NCI-H460 (cell line): ENCODE measurements at places on chromosomes 11 and 22.

DNA sequence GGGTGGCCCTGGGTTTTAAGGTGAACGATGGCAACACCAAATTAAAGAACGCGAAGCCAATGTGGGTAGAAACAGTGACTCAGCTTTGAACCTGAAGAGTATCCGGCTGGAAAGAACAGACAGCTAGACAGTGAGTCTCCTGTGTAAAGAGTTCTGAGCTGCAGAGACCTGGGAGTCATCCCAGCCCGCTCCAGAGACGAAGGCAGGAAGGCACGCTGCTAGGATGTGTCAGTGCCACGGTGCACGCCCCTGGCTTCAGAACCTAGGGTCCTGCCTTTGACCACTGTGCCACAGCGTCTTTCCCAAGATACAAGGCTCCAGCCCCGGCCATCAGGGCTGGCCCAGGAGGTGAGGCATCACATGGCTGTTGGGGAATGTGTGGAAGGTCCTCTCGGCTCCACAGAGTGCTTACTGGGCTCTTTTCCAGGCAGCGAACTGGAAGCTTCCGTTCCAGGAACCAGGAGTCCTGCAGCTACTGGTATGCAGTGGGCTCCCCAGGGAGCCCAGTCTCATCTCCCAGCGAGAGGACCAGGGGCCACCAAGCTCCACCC is 29.9 kb downstream of the LRFN4 start:
- peak; percentile 35 for DNase-seq

DNA sequence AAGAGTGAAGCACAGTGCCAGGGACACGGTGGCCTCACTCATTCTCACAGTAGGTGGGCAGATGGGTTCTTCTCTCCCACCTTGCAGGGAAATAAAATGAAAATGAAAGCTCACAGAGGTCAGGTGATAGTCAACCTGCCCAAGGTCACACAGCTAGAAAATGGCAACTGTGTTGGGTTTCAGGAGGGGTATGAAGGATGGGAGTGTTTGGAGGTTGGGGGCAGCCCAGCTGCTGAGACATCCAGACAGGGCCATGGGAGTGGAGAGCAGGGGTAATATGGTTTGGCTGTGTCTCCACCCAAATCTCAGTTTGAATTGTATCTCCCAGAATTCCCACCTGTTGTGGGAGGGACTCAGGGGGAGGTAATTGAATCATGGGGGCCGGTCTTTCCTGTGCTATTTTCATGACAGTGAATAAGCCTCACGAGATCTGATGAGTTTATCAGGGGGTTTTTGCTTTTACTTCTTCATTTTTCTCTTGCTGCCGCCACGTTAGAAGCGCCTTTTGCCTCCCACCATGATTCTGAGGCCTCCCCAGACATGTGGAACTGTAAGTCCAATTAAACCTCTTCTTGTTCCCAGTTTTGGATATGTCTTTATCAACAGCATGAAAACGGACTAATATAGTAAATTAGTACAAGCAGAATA is 247.0 kb downstream of the TENM4 start:
- DNase-seq, result no peak

- DNase-seq, result peak; percentile 91
Measured at GRCh38 chr11:69638941-69639681, 1.8 kb upstream of the CCND1 start.

DNA sequence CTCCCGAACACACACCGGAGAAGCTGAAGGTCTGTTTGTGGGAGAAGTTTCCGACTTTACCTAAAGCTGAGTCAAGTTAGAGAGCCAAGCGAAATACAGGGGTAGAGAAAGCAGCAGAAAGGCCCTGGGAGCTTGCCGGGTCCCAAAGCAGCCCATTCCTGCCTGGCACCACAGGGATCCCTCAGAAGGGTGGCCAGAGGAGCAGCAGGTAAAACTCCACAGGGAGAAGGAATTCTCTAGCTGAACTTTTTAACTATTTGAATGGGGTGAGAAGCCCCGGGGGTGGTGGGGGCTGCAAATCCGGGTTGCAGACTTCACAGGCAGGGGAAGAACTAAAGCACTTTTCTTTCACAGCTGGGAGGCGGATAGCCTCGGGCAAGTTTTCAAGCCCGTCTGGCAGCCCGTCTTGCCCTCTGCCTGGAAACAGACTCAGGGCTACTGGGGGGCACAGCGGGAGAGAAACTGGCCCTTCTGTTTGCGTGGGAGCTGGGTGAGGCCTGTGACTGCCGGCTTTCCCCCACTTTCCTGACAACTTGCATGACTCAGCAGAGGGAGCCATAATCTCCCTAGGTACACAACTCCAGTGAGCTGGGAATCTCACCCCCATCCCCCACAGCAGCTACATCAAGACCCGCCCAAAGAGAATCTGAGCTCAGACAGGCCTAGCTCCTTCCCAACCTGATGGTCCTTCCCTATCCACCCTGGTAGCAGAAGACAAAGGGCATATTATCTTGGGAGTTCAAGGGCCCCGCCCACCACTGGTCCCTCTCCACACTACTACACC is 311.0 kb downstream of the SBF2 start:
- peak; percentile 75 for DNase-seq

DNA sequence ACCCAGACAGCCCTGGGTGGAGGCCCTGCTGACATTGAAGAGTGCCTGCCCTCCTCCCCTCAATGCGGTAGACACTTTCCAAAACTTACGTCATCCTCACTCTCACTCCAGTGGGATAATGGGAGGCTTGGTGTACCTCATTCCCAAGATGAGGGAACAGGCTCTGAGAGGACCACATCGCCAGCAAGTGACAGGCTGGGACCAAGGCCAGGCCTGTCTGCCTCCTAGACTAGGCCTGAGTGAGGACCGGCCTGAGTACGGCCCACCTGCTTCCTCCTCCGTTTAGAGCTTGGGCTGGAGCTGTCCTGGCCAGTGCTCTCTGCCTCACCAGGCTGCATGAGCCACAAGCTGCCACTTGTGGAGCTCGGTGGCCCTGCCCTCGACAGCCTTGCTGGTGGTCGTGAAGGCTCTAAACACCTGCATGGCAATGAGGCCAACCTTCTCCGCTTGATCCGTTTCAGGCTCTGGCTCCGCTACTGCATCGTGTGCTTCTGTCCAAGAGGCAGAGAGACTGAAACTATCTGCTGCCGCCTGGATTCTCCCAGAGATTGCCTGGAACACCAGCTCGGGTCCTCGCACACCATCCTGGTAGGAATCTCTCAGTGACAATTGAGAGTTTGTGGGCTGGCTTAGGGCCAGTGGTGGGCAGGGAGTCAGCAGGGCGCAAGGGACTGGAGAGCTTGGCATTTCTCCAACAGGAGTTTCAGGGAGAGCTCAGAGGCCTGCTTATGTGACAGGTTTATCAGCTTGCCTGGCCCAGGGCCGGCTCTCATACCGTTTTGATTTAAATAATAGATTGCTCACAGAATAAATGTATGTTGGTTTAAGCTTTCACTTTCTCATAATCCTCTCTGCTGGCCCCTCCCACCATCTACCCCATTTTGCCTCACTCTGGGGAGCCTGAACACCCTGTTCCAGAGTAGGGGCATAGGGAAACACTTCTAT is 9.4 kb downstream of the LRRC75B start:
- no peak for DNase-seq

- no peak for DNase-seq
Measured at GRCh38 chr11:69301081-69301454, 7.1 kb downstream of the MYEOV start.

DNA sequence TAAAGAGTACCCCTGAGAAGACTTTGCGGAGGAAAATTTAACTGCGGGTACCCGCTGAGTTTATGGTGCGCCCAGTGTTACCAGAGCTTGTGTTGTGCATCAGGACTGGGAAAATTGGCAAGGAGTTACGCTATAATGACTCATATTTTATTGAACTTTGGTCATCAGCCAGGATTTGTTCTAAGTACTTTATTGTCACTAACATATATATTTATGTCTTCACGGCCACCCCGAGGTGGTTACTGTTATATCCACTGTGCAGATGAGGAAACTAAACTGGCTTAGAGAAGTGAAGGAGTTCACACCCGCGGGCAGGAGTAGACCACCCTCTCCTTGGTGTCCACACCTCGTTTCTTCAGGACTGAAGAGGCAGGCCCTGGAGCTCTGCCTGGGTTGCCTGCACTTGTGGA is 667 bp downstream of the ACCS start:
- peak; percentile 28 for DNase-seq

- DNase-seq, result no peak
Measured at GRCh38 chr11:118238421-118238820, 13.6 kb upstream of the JAML start.

DNA sequence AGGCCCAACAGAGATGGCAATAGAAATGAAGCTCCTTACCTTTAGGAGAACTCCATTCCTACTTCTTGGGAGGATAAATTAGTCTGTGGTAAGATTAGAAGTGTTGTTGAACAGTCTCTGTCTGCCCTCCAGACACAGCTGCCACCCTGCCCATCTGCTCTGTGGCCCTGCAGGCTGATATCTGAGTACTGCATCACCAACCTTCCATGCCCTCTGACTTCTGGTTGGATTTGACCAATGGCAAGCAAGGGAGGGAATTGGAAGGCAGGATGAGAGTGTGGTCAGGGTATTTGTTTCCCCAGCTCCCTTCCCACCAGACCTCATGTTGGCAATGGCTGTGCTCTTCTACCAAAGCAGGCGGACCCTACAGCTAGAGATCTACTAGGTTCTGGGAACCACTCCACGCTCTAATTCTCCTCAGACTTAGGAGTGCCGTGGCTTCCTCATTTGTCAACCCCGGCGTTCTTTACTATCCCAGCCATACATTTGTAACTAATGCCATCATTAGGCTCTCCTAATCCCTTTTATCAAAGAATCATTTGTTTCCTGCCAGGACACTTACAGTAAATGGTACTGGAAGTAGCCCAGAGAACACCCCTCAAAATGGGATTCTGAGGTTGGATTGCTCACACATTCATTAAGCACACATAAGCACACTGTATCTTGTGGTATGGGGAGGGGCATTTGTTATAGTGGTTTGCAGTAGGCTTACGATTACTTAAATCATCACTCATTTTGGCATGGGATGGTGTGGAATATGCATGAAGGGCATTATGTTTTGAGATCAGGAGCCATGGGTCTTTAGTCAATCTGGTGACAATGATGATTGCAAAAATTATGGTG is 35.4 kb upstream of the CD44 start:
- DNase-seq, result no peak

DNA sequence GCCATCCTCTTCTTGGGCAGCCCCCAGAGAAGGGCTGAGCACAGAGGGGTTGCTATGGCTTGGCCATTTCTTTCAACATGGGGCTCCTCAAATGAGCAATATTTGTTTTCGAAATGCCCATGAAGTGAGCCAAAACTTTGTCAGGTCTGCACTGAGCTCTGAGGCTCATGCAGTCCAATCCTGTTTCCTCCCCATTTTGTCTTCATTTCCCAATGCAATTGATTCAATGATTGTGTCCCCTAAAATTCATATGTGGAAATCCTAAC is 60.6 kb upstream of the CD44 start:
- DNase-seq, result no peak

- no peak for DNase-seq
Measured at GRCh38 chr11:68213135-68213515, at the start of gene KMT5B. TSS of gene KMT5B (minus strand) at chr11:68213296. CDS start at chr11:68190076, 23,220 bp downstream.

DNA sequence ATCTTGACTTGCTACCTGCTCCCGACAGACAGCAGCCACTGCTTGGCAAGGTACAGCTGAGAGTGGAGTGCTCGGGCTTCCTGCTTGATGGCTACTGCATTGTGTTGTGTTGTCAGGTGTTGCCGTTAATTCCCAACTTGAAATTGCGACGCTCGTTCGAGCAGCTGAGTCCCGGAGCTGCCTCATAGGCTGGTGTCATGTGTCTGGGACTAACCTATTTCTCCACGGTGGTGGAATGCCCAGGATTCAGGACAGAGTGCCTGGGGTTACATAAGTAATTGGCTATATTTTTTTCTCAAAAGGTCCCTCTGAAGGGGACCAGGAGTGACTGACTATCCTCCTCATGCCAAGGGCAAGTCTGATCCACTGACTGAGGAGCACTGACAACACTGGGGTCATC is 18.5 kb downstream of the COMMD9 start:
- DNase-seq, result no peak

GRCh38 chr11:65972116-65972515 is 10.6 kb downstream of the SART1 start:
- no peak for DNase-seq

- no peak for DNase-seq
Measured at GRCh38 chr11:73367482-73368024, 8.6 kb upstream of the RELT start.

DNA sequence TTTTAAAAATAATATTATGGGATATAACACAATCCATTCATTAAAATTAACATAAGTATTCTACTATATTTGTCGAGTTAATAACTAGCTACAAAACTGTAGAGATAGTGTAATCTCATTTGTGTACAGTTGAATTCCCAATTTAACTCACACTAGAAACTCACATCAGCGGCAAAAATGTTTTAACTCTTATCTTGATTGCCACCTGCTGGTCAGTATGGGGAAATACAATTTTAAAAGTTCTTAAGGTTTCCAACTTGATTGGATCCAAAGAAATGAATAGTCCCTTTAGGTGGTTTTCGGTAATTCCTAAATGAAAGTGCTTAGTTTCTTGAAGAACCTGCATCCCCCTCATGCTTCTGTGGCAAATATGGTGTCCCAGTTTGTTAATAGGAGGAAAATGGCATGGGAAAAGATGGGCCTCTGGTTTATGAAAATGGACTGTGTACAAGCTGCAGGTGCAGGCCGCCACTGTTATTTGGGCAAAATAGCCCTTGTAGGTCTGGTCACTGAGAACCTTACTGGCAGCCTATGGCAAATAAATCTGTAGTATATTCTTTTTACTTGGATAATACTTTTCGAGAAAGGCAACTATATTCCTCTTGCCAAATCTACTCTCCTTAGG is 33.7 kb upstream of the SLC17A6 start:
- DNase-seq, result peak; percentile 14

DNA sequence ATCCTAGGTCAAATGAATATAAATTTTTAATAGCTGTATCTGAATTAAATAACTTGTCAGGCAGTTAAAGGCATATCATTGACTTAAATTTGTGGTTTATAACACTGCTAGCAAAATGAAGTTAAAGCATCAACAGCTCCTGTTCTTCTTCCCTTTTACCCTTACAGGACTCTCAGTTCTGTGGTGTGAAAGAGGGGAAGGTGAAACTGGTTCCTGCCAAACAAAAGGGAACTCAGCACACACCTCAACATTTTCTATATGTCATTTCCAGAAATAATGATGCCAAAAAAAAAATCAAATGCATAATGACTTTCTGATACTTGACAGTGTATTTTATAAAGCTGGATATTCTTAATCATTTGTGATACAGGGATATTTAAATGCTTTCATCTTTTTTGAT is 21.2 kb downstream of the ARL14EP start:
- DNase-seq, result no peak

- peak; percentile 32 for DNase-seq
Measured at GRCh38 chr11:119363851-119364590, 17.5 kb downstream of the USP2 start.
